Activated gamma-delta T cell treated with anti-CD3 and anti-CD28 coated beads, Interleukin-2, amount 50 U/mL, for 16 hours (primary cell): ENCODE measurements at places on chromosomes 5 and 9.

DNA sequence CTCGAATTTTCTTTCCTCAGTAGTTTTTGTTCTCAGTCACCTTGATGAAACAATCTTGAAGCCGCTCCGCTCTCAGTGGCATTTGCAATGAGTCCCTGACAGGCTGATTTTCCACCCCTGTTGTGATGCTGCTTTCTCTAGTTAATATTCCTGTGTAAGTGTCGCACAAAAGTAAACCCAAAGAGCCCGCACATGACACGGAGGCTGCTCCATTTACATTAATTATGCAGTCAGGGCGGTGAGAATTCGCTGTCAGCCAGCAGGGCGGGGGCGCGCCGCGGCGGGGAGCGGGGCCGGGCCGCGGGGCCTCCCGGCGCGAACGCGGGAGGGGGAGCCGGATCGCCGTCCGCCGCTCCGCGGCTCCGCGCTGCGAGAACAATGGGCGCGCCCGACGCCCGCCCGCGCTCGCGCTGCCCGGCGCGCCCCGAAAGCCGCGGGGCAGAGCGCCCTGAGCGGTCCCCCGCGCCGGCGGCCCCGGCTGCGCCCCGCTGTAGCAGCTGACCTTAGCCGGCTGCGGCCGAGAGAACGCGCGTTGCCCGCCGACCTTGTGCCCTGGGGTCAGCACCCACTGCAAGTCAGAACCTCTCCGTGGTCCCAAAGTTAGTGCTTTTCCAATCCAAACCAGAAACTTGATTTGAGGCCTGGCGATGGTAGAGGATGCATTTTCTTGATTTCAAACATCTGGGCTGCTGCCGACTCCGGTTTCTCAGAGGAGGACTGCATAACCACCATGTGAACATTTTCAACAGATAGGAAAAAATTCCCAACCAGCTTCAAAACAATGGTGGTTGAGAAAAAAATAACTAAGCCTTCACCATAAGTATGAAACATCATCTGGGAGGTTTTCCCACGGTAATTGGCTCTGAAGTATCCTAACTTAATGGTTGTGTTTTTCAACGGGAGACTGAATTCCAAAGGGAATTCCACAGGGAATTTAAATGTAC lies 142.6 kb downstream of the PBX3 start:
- DNase-seq: no peak

DNA sequence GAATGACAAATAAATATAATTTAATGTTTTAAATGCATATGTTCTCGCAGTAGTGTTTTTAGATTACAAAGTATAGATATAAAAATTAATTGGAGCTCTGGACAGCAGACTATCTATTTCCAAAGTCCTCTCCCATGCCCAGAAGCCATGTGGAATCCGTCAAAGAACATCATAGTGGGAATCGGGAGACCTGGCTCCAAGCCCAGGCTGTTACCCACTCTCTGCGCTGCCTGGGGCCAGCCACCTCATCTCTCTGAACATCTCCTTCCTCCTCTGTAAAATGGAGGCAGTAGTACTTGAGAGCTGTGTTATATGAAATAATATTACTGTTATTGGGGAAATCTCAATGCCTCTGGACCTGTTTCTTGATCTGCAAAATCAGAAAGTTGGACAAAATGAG lies 58.1 kb upstream of the SLC30A5 start:
- no peak for DNase-seq

- DNase-seq: no peak
These were observed 160.1 kb upstream of the SHB start for GRCh38 chr9:38229104-38229500.

GRCh38 chr9:137575716-137576411 lies 2.9 kb downstream of the DPH7 start:
- DNase-seq: no peak

- no peak for DNase-seq
These were observed 18.9 kb upstream of the FCHO2 start for GRCh38 chr5:72936893-72937292.

DNA sequence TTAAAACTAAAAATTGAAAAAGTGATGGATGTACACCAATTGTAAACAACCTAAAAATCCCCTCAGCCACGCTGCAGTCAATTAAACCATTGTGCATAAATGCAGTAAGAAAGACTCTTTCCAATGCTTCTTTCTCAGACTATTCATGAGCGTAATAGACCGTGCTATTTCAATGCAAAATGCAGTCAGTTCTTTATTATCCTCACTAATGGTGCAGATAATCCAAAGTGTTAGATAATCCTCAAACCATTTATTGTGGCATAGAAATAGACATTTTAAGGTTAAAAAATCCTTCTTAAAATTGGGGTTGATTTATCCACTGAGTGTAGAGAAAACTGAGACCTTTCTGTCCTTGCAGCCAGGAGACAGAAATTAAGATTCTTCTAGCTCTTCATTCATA lies 1862.8 kb downstream of the EFNA5 start:
- DNase-seq: no peak
